Activated CD8-positive, alpha-beta memory T cell treated with anti-CD3 and anti-CD28 coated beads for 4 hours (primary cell): ENCODE measurements at places on chromosomes 13 and 19.

DNA sequence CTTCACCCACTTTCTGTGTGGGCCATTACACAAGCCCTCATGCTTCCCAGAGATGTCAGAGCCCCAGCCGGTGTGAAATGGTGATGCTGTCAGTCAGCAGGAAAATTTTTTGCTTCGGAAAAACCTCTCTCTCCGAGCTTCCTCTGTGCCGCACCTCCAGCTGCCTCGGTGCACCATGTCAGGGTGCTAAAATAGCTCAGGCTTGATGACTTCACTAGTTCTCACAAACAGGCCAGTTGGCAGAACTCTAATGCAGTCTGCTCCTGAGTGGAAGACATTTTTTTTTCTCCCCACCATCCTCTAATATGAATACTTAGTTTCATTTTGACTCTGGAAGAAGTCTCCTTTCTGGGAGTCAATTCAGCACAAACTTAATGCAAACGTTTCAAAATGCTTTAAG lies 71.3 kb downstream of the KLF12 start:
- DNase-seq, result no peak

GRCh38 chr19:57850553-57851017 lies 926 bp downstream of the ZNF587 start:
- no peak for DNase-seq

DNA sequence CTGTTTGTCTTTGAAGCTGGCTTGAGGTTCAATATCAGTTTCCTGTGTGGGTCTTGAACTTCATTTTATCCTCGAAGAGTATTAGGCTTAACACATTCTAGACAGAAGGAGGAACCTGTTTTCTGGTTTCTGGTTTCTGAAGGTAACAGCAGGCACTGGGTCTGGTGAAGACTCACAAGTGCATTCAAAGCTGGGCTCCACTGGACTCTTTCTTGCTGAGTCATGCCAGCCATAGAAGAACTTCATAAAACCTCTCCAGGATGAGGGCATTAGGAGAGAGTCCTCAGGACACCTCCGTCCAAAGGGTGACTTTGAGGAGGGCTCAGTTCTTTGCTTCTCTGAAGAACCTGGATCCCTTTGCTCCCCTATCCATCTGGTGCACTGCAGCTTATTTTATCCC lies 668.6 kb upstream of the SLC10A2 start:
- no peak for DNase-seq

- no peak for DNase-seq
These were observed 20.5 kb upstream of the CACNG8 start for GRCh38 chr19:53942001-53942786.

GRCh38 chr13:36879218-36879938 lies 40.7 kb downstream of the SMAD9 start:
- DNase-seq, result no peak
